T follicular helper cell (primary cell): ENCODE measurements at places on chromosomes 3 and 15.

DNA sequence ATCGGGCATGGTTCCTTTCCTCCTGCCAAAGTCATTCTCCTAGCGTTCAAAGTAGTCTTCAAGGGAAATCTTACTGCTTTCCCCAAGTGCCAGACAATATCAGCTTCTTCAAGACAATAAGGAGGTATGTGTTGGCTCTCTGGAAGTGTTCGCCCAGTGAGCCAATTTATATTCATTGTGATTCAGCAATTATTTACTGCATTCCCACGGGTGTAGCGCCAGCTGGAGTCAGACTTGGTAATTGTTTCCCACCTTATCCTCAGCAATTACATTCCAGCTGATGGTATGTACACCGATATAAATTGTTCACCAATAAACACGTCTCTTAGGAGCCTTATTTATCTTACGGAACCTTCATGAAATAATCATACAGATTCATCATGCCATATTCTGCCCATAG, 103.6 kb upstream of the CTNNB1 start:
- DNase-seq: no peak

GRCh38 chr3:60856257-60857046, 394.8 kb downstream of the FHIT start:
- DNase-seq: no peak

DNA sequence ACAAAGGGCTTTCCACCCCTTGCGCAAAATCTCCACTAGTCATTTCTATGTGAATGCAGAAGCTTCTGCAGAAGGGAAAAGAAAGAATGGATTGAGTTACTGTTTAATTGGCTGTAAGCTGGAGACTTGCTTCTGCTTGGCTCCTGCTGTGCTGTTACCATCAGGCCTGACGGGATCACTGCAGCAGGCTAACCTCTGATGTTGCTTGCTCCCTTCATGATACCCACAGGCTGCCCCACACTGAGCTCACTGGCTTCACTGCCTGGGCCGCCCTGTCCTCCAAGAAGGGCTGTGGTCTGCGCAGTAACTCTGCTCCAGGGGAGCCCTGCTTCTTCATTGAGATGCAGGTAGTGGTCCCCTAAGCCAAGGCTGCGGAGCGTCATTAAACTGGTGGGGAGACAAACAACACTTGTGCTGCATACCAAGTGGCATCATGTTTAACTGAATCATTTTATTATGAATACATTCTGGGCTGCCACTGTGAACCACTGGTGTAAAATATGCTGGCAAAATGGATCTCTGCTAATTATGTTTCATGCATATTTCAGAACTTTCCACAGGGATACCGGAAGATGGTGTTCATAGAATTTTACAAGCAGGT, 78.6 kb downstream of the WDR49 start:
- DNase-seq: no peak

- DNase-seq: no peak
Observed at GRCh38 chr3:162211470-162211869, 714.9 kb downstream of the OTOL1 start.

- no peak for DNase-seq
Observed at GRCh38 chr3:14212032-14212431, 33.4 kb downstream of the LSM3 start.

GRCh38 chr15:91670108-91670507, 183.4 kb upstream of the SLCO3A1 start:
- no peak for DNase-seq

DNA sequence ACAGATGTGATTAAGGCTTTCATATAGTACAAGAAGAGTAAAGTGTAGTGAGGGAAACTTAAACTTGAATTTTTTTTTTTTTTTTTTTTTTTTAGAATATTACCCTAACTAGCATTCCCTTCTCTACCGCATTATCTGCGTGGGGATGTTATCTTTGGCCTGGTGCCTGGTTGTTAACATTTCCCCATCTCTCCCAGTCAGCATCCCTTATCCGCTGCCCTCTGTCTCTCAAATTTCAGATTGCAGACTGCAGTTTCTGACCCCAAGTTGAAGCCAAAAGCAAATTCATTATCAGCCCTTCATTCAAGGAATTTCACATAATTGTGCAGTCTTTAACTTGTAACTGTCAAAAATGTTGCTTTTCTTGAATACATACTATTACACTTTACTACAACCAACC, 353.0 kb downstream of the PLOD2 start:
- no peak for DNase-seq

DNA sequence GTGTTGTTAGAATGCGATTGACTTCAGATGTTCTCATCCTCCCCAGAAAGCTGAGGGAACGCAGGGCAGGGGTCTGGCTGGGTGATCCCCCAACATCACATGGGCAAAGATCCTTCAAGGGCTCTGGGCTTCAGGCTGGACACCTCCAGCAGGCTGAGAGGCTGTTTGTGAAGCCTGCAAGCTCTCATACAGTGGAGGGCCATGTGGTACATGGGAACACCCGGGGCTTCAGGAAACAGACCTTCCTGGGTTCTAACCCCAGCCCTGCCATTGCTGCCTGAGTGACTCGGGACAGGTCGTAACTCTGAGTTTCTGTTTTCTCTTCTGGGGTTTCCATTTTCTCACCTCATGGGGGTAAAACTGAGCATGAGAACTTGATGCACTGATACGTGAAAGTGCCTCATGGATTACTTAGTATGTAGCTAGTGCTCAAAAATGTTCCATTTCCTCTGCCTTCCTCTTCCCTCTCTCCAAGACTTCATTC, 81.2 kb downstream of the TLE3 start:
- DNase-seq: no peak

- DNase-seq: no peak
Observed at GRCh38 chr3:40996382-40996781, 202.9 kb upstream of the CTNNB1 start.

DNA sequence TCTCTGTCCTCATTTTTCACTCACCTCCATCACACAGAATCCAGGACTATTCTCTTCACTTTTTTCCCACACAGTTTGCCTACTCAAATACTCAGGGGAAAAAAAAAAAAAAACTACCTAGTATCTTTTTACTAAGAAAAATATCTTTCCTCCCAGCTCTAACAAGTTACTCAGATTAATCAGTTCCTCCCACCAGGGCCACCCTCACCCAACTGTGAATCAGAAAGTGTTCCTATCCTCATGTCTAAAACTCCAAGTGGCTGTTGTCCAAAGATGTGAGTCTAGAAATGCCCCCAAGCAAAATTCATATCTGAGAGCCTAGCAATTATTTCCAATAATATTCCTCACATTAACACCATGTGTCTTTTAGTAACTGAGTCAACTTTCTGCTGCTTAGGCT, 268.0 kb downstream of the ERC2 start:
- DNase-seq: no peak

- no peak for DNase-seq
Observed at GRCh38 chr3:67044295-67044694, 46.2 kb downstream of the KBTBD8 start.
